Dermis lymphatic vessel endothelial cell (primary cell): ENCODE measurements at places on chromosomes 1 and 21. TPM values are rescaled to one million over a fixed set of nuclear protein-coding genes. Genes with fewer than 3 reads are reported as not detected.

The HRNR gene
- total RNA-seq, result not detected in 2 replicates

The CLDN17 gene
- not detected in 2 replicates for total RNA-seq

The TMEM50A gene
- 261 and 612 TPM in 2 replicates for total RNA-seq

The DNASE2B gene
- not detected in 2 replicates for total RNA-seq

The HUNK gene
- under 0.01 TPM in 2 replicates for total RNA-seq

The RPS6KC1 gene
- total RNA-seq, result 19.4 and 26.2 TPM in 2 replicates

The CRYBG2 gene
- 0.26 and 0.33 TPM in 2 replicates for total RNA-seq

The KCND3 gene
- 0.09 and 1.3 TPM in 2 replicates for total RNA-seq

The LAMB3 gene
- 0.09 and 0.33 TPM in 2 replicates for total RNA-seq

The CAPZA1 gene
- total RNA-seq, result 178 and 197 TPM in 2 replicates

The AIRE gene
- not detected in 2 replicates for total RNA-seq

The RAP1GAP gene
- under 0.01 TPM in 2 replicates for total RNA-seq

The ACTL8 gene
- total RNA-seq, result not detected in 2 replicates

The ANKRD35 gene
- under 0.01 TPM in 1 of 2 replicates, not detected in the other for total RNA-seq

The NAV1 gene
- 4.2 and 4.4 TPM in 2 replicates for total RNA-seq

The NEGR1 gene
- total RNA-seq, result 0.09 and 0.22 TPM in 2 replicates

The AKIRIN1 gene
- total RNA-seq, result 41.8 and 46.8 TPM in 2 replicates

The CYB561D1 gene
- 4.7 and 5.5 TPM in 2 replicates for total RNA-seq

The ZYG11A gene
- total RNA-seq, result under 0.01 and 0.33 TPM in 2 replicates

The SASS6 gene
- total RNA-seq, result 0.98 and 1.0 TPM in 2 replicates

The TFF2 gene
- total RNA-seq, result not detected in 2 replicates

The C1QTNF12 gene
- 0.09 and 0.22 TPM in 2 replicates for total RNA-seq

The LRRC53 gene
- total RNA-seq, result not detected in 2 replicates

The OR2AJ1 gene
- total RNA-seq, result not detected in 2 replicates

The SIK1 gene
- total RNA-seq, result 0.98 and 4.7 TPM in 2 replicates

The IPO13 gene
- total RNA-seq, result 5.7 and 6.3 TPM in 2 replicates

The OR2L2 gene
- not detected in 2 replicates for total RNA-seq

The NBPF3 gene
- total RNA-seq, result 5.0 and 9.2 TPM in 2 replicates

The C1orf52 gene
- total RNA-seq, result 8.3 and 20.2 TPM in 2 replicates

The OR2M3 gene
- not detected in 2 replicates for total RNA-seq

The CD2 gene
- total RNA-seq, result not detected in 2 replicates

The LRRC8B gene
- total RNA-seq, result 0.76 and 1.3 TPM in 2 replicates

The BRDT gene
- total RNA-seq, result not detected in 2 replicates

The LDLRAD1 gene
- total RNA-seq, result not detected in 2 replicates

The UTS2 gene
- 0.33 TPM in 1 of 2 replicates, not detected in the other for total RNA-seq

The LINGO4 gene
- total RNA-seq, result not detected in 2 replicates

The WARS2 gene
- total RNA-seq, result 17.9 and 22.1 TPM in 2 replicates

The ORC1 gene
- total RNA-seq, result 1.5 TPM in 2 replicates

The CGN gene
- total RNA-seq, result 0.11 and 0.26 TPM in 2 replicates

The C4BPB gene
- 0.65 and 0.69 TPM in 2 replicates for total RNA-seq

The INSRR gene
- not detected in 2 replicates for total RNA-seq

The LCE2A gene
- total RNA-seq, result not detected in 2 replicates

The CD101 gene
- total RNA-seq, result 0.76 and 0.95 TPM in 2 replicates

The SHISAL2A gene
- total RNA-seq, result not detected in 2 replicates
